ENCODE measurements at places on chromosomes 12 and 14.

DNA sequence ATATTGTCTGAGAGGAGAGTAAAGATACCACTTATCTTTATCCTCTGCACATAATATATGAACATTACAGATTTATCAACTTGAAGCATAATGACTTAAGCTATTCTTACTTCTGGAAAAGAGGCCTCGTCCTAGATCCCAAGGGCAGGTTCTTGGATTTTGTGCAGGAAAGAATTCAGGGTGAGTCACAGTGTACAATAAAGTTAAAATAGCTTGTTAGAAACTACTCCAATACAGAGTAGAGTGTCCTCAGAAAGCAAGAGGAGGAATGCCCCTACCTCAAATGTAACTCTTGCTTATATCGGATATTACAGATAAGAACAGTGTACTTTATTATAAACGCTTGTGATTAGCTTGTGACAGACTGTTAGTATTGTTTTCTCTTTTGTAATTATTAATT, 41.9 kb upstream of the ABCC9 start:
- DNase-seq = no peak

GRCh38 chr12:73833746-73834145, 703.9 kb upstream of the ATXN7L3B start:
- DNase-seq = no peak

DNA sequence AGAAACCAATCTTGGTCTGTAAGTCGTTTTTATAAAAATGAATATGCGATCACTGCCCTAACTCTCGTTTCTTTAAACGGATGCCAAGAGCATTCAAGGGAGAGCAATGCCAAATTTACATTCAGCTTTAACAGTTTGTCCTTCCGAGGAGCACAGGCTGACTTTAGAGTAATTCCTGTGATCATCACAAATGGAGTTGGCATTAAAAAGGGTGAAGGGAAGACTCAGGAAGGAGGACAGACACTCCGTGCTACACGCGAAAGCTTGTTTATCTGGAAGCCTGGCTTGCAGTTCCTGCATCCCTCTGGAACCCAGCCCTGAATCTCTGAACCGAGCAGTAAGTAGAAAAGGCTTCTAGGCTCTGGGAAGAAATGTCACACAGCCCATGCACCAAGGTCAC, 78.4 kb downstream of the PAPOLA start:
- DNase-seq = no peak

DNA sequence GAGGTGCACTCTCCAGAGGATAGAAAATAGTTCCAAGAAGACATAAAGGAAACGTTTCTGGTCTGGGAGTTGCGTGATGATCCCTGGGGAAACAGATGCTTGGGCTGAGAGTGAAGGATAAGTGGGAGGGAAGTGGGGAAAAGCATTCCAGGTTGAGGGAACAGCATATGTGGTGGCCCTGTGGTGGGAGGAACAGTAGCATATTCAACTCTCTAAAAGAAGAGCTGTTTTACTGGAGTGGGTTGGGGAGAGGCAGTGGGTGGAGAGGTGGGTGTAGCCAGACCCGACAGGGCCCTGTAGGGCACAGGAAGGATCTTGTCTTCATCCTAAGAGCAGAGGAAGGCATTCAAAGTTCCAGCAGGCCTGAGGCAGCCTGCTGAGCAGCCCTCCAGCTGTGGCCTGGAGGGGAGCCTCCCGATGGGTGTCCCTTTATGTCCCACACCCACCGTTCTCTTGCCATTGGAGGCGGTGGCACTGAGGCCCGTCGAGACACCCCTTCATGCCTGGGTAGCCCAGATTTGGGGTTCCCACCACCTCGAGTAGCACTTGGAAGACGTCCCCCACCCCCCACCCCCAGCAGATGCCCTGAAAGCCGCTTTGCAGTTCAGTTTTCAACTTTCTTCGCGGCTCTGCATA, 310.5 kb upstream of the FKBP4 start:
- DNase-seq = no peak

DNA sequence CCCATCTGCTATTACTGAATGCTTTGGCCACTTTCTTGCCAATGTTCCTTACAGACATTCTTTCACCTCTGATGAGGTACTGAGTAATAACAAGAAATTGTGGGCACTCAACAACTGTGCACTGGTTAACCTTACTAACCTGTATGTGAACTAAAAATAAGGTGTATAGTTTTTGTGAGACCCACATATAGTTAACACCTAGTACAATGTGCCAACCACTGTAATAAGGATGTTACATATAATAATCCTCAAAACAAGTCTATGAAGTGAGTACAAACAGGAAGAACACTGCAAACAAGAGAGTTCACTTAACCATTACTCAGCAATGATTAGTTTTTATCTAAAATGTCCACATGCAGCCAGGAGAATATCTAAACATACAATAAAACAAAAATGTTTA, 4.5 kb downstream of the DDHD1 start:
- no peak for DNase-seq

DNA sequence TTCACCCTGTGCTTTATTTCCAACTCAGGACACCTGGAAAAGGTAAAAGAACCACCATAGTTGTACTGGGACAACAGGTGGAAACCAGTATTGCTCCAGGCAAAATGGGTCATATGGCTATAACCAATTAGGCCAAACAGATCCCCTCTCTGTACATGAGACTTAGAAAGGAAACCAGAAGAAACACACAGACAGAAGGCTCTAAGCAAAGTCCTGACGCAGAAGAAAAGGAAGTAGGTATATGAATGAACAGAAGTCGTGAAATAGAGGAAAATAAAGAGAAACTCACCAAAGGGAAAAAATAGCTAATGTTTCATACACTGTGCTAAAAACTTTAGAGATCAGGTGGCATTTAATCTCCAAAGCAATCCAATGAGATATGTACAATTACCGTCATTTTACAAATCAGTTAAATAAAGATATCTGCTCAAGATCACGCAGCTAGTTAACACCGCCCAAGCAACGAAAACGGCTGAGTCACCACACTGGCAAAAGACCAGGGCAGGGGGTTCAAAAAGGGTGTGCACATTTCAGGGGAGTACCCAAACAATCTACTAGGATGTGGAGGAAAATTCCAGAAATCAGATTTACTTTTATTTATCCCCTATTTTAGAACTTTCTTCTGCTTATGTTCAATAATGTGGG, 82.3 kb downstream of the ITPR2 start:
- DNase-seq = no peak

- DNase-seq = no peak
Observed at GRCh38 chr12:114744691-114745090, 60.7 kb upstream of the TBX3 start.

GRCh38 chr12:55788546-55788945, 29.0 kb downstream of the SARNP start:
- DNase-seq = no peak

GRCh38 chr12:44875954-44876543, at the start of gene NELL2:
TSS of gene NELL2 (minus strand) at chr12:44876315. CDS start at chr12:44875869, 446 bp downstream.
- no peak for DNase-seq

GRCh38 chr14:93991212-93991611, 5.9 kb upstream of the CCDC197 start:
- DNase-seq = no peak

GRCh38 chr12:57838594-57839302, 7.8 kb downstream of the CTDSP2 start:
- no peak for DNase-seq

- DNase-seq = no peak
Observed at GRCh38 chr14:90842726-90843125, 26.5 kb upstream of the TTC7B start.

DNA sequence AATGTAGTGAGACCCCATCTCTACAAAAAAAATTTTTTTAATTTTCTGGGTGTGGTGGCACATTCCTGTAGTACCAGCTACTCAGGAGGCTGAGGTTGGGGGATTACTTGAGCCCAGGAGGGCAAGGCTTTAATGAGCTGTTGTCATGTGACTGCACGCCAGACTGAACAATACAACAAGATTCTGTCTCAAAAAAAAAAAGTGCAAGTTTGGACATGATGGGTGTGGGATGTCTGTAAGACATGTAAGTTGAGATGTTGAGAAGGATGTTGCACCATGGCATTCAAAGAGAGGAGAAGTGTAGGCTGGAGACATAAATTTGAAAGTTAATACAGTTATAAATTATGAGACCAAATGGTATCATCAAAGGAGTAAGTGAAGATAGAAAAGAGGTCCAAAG, 23.5 kb downstream of the YEATS4 start:
- DNase-seq = no peak

GRCh38 chr12:19894050-19894449, 454.8 kb downstream of the AEBP2 start:
- no peak for DNase-seq

- no peak for DNase-seq
Observed at GRCh38 chr12:9404469-9405260, 196.5 kb upstream of the PZP start.

GRCh38 chr14:81303258-81303935, 82.6 kb upstream of the GTF2A1 start:
- DNase-seq = peak; percentile 16

DNA sequence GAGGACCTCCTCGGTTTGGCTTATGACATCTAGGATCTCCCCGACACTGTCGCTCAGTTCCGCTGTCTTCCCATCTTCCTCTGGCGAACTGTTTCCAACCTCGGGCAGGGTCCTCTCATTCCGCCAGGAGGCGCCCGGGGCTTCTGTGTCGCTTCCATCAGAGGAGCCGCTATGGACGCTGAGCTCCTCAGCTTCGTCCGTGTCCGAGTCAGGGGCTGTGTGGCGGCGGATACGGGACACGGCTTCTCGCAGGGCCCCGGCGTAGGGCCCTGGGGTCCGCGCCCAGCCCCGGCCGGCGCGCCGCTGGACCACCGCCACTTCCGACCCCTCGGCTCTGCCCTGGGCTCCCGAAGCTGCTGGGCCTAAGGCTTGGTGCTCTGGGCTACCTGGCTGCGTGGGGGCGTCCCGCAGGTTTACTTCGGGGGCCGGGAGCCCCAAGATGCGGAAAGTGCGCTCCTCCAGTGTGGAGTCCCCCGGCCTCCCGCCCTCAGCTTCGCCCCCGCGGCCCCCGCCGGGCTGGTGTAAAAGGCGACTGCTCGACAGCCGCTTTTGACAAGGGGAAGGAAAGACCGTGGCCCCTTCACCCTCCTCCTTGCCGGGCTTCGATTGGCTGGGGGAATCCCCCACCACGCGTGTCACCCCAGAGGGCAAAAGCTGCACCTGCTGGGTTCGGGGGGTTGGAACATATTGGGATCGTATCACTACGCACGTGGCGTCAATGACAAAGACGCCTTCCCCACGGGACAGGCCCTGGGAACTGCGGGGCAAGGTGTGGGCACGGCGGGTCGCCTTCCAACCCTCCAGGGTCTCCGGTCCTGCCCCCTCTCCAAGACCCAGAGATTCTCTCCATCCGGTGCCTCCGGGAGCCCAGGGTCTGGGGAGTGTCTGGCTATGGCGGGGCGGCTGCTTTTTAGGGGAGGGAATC, 2.1 kb downstream of the DDN start:
- no peak for DNase-seq
